A549 (cell line): ENCODE measurements at places on chromosomes 12 and 14. TPM values are rescaled to one million over a fixed set of nuclear protein-coding genes. Genes with fewer than 3 reads are reported as not detected.

The CLEC12A gene
- polyA plus RNA-seq, result not detected in 3 replicates

- peak; percentile 3 for DNase-seq
These were observed 125.0 kb upstream of the FAR2 start for GRCh38 chr12:29024117-29024516.

DNA sequence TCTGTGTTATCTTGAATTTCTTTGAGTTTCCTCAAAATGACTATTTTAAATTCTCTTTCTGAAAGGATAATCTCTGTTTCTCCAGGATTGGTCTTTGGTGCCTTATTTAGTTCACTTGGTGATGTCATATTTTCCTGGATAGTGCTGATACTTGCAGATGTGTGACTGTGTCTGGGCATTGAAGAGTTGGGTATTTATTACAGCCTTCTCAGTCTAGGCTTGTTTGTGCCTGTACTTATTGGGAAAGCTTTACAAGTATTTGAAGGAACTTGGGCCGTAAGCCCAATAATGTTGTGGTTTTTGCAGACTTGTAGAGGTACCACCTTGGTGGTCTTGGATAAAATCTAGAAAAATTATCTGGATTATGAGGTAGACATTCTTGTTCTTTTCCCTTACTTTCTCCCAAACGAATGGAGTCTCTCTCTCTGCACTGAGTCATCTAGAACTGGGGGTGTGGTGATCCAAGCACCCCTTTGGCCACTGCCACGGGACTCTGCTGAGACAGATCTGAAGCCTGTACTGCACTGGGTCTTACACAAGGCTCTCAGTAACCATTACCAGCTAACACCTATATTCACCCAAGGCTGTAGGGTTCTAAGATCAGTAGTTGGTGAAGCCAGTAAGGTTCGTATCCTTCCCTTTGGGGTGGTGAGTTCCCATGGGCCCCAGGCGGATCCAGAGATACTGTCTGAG is 703.7 kb upstream of the MGAT4C start:
- DNase-seq, result no peak

GRCh38 chr12:111293266-111294009 is 75.5 kb downstream of the PHETA1 start:
- DNase-seq, result no peak

DNA sequence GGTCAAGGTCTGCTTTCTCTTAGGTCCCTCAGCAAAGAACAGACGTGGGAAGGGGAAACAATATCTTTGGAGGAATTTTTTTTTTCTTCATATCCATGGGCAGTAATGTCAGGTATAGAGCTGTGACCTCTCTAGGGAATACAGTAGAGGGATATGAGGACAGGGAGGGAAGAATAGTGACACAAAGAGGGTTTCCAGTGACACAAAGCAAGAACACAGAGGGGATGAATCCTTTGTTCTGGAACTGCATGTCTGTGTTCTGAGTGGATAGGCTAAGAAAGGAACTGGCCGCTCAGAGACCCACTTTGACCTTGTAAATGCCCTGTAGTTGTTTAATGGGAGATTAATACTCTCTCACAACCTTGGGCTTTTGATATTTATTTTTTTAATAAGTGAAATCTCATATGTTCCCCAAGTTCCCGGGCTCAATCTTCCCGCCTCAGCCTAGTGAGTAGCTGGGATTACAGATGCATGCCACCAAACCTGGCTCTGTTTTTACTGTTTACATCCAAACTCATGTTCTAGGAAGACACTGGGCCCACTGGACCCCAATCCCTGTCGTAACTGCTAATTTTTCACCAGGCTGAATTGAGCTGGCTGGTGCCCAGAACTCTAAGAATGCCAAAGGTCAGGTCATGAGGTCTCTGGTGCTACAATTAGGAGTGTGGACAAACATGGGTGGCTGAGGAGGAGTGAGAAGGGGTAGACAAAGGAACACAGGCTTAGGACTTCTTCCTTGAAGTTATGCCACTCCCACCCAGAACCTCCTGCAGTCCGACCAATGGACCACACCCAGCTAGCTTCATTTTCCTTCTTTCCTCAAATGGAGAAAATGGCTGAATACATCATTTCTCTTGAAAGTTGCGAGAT is 9.1 kb upstream of the PLEKHH1 start:
- no peak for DNase-seq

DNA sequence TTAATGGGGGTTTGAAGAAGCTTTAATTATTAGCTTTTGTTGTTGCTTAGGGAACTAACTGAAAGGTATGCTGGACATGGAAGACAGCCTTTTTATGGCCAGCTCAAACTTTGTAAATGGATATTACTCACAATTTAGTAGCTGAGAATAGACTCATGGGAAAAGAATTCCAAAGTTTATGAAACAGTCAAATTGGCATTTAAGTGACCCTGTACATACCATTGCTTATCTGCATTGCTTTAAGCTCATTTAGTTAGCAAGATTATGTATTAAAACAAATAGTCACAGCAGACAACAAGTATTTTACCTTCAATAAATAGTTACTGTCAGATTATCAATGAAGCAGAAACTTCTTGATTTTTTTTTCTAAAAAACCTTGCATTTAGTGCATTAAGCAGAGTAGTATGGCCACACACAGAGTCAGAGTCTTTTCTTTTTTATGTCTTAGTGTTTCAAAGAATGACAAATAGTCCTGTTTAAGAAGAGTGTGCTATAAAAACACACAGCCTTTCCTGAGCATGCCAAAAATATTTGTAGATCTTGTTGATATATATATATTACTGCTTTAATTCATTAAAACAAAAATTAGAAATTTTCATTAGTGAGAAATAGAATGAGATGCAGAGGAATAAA is 102.2 kb downstream of the TTC6 start:
- no peak for DNase-seq

- no peak for DNase-seq
These were observed 25.0 kb upstream of the GSG1 start for GRCh38 chr12:13128291-13128965.

DNA sequence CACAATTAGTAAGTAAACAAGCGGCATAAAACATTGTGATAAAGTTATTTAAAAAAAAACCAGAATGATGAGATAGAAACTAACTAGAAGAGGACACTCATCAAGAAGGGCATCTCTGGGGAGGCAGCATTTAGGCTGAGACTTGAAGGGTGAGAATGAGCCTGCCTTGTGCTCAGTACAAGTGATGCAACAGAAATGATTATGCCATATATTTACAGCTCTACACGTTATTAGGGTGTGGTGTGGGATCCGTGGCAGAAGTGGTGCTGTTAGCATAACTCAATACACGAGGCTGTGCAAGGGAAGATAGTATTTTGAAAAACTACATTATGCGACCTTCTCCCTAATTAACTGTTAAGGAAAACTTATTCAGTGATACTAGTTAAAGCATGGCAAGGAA is 178.5 kb upstream of the ATF7IP start:
- no peak for DNase-seq
